ENCODE measurements at places on chromosomes 4 and X.

DNA sequence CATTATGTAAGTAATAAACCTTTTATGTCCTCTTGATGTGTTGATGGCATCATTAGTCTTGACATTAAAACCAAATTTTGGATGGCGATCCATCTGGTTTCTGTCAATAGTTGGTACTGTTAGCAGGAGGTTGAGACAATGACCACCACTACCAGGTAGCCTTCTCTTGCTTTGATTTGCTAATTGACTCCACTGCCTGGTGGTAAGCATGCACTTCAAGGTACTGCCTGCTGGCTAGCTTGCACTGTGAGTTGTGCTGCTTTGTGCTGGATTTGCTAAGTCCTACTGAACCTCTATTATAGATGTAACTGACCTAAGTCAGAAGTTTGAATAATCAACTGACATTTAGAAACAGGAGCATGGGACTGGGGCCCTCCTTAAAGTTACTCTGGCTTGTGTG is 46.3 kb downstream of the ATP1B4 start:
- no peak for DNase-seq

DNA sequence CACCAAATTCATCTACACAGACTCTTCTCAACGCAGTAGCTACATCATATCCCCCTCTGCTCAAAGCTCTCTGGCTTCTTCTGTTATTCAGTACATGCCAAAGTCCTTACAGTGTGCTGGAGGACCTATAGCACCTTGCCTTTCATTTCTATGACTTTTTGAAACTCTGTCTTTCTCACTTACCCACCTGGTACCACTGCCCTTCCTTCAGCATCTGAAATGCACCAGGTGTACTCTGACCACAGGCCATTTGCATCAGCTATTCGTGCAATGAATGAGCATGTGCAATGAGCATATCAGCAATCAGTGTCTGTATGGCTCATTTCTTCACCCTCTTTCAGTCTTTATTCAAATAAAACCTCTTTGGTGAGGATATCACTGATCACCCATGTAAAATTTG is 399.9 kb downstream of the RAB28 start:
- no peak for DNase-seq

DNA sequence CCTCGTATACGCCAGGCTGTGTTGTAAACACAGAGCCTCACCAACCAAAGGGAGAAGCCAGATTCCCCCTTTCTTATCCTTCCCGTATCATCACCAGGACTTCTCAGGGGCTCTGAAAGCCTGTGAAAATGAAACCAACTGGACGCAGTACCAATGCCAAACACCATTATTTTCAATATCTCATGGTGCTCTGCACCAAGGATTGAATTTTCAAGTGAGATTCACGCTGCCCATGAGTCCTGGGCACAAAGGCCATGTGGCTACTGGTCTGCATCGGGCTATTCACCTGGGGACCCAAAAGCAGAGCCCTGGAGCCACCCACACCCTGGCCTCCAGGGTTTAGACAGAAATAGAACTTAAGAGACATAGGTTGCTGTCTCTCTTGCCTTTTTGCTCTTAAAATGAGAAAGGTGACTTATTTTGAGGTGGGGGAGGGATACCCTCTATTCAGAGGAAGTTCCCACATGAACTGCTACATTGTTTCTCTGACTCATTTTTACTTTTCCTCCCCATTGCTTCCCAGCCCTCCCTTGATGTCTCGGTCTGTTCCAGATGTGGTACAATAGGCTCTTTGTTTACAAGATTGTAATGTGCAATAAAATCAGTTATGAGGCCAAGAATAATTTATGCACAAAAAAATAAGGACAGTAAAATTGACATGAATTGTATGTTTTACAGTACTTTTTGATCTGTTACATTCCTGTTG is 55.4 kb downstream of the MAML3 start:
- peak; percentile 87 for DNase-seq

DNA sequence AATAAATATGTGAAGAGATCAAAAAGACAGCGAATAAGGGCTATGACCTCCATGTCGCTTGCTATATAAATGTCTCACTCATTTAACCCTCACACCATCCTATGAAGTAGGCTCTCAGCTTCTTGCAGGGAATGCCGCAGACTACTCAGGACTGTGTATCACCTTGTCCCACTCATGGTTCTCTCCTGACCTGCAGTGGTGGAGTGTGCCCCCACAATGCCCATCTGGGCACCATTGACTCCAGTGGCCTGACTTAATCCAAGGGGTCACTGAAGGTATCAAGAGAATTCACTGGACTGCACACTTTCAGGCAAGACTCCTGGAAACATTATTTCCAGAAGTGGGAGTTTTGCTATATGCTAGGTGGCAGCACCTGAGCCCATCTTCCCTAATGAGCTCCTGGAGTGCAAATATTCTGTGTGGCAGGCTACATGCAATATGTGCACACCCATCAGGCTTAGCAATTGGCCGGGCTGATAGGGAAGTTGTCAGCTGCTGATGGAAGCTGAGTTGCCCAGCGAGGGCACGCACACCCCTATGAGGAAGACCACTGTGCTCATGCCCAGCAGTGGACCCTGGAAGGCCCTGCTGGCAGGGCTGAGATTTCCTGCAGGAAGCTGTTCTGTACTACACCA is 8.2 kb upstream of the EFNB1 start:
- DNase-seq, result no peak

GRCh38 chr4:3867403-3868100 is 101.4 kb downstream of the ADRA2C start:
- no peak for DNase-seq
